ENCODE measurements at places on chromosomes 12 and 14.

DNA sequence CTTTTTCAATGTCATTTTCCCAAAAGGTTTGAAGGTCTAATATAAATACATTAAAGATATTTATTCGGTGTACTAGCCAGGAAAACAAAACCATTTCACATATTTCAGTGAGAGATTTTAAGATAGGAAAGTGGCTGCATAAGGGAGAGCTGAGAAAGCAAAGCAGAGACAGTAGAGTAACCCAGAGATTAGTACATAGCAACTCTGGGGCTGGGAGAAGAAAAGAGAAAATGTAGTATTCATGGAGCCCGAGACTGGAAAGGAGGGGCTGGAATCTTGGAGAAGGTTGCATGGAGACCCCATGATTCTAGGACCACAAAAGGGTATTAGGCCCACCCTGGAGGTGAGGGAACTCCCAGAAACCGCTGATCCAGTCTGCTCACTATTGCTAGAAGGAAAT lies 236.9 kb downstream of the PAWR start:
- DNase-seq: no peak

DNA sequence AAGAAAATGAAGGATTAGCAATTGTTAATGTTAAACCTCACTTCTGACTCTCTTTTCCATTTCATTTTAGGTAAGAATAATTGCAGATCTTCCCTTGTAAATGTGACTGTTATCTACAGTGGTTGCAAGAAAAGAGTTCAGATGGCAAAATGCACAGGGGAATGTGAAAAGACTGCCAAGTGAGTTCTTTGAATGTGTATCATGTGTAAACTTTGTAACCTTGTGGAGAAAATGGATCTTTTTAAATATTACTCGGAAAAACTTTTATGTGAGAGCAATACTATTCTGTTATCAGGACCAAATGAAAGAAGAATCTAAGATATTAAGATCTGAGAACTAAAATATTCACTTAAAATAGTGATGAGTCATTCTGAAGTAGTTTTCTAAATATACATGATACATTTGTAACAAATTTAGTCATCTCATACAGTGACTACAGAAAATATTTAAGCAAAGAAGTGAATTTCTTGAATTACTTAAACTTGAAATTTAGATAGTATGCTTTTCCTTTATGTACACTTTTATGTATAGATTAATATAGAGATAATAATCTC lies 122.5 kb upstream of the CNTN1 start:
- no peak for DNase-seq

GRCh38 chr12:105267711-105268110 lies 31.7 kb upstream of the APPL2 start:
- DNase-seq: no peak

GRCh38 chr14:105142651-105143450 lies 25.7 kb downstream of the JAG2 start:
- no peak for DNase-seq

DNA sequence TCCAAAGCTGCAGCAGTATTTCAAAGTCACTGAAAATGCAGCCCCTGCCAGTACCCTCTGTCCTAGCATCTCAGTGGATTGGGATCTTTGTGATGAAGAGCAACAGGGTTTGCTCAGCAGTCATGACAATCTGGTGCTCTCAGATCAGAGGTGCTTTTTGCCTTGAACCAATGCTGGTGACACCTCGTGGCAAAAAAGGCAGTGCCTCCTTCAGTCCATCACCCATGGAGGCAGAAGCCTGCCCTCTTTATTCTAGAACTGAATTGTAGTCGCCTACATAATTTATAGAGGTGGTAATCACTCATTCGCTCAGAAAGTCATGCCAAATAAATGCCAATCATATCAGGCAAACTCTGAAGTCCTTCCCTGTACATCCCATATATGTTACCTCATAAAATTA lies 126.0 kb upstream of the VRK1 start:
- DNase-seq: no peak

DNA sequence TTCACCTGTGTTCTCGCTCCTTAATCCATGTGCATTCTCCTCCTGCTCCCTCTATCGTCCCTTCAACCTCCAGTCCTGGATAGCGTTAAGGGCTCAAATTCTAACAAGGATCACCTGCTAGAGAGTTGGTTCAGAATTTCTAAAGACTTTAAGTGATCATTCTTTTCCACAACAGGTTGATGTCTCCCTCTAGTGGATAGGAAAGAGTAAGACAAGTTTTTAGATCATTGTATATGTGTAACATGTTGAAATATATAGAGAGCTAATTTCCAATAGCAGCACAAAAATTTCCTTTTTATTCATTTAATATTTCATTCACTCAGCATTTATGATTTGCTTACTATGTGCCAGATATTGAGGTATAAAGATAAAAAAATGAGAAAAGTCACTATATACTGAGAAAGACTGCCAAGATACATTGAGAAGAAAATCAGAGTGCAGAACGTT lies 9.3 kb upstream of the ESR2 start:
- DNase-seq: peak; percentile 8

DNA sequence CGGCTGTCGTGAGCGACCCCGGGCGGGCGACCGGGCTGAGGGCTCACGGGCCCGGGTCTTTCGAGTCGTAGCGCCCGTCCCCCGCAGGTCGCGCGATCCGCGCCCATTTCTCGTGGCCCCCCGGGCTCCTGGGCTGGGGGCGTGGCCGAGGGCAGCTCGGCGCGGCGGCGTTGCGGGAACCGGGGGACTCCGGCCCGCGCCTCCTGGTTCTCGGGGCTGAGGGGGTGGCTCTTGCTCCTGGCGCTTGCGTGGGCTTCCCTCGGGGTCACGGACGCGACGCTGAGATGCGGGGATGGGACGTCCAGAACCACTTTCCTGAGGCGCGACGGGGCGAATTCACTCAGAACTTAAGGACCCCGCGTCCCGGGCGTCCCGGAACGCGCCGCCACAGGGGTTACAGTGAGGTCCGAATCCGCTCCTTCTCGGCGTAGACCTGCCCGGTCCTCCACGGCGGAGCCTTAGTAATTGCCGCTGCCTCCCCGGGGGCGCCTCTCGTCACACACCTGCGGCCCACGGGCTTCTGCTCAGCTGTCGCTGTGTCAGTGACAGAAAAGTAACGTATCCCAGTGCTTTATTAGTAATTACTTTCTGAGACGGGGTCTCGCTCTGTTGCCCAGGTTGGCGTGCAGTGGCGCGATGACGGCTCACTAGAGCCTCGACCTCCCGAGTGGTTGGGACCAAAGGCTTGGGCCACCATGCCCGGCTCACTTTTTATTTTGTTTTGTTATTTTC lies 606 bp downstream of the EP400 start:
- no peak for DNase-seq

DNA sequence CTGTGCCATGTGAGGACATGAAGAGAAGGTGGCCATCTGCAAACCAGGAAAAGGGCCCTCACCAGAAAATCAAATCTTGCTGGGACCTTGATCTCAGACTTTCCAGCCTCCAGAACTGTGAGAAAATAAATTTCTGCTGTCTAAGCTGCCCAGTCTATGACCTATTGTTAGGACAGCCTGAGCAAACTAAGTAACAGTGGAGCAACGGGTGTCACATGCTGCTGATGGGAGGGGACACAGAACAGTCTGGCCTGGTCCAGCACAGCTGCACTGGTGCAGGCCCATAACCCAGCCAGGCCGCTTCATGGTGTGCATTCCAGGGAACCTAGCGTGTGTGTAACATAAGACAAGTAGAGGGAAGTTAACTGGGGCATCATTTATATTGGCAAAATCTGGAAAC lies 42.1 kb downstream of the GRIP1 start:
- DNase-seq: peak; percentile 25

GRCh38 chr14:73223049-73223448 lies 14.3 kb upstream of the PAPLN start:
- no peak for DNase-seq

- DNase-seq: peak; percentile 19
Observed at GRCh38 chr12:108313606-108314351, 25.3 kb downstream of the CMKLR1 start.

DNA sequence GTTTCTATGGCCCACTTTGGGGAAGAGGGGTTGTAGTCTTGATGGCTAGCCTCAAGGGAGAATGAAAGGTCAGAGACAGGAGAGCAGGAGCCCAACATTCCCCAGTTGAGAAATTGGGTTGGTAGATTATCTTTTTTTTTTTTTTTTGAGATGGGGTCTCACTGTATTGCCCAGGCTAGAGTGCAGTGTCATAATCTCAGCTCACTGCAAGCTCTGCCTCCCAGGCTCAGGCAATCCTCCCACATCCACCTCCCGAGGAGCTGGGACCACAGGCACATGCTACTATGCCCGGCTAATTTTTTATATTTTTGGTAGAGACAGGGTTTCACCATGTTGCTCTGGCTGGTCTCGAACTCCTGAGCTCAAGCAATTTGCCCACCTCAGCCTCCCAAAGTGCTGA lies 34.9 kb downstream of the BCAT1 start:
- DNase-seq: no peak

DNA sequence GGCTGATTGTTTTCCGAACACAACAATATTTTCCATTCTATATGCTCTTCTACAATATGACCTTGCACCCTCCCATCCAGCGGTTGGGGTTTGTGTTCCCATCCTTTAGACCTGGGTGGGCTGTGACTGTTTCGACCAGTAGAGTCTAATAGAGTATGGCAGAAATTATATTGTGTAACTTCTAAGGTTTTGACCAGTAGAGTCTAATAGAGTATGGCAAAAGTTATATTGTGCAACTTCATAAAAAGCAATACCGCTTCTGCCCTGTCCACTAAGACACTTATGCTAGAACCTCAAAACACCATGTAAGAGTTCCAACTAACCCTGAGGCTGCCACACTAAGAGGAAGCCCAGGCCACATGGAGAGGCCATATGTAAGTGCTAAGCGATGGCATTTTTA lies 719.7 kb upstream of the TBX3 start:
- no peak for DNase-seq

- no peak for DNase-seq
Observed at GRCh38 chr12:111868676-111869588, 26.9 kb downstream of the MAPKAPK5 start.

DNA sequence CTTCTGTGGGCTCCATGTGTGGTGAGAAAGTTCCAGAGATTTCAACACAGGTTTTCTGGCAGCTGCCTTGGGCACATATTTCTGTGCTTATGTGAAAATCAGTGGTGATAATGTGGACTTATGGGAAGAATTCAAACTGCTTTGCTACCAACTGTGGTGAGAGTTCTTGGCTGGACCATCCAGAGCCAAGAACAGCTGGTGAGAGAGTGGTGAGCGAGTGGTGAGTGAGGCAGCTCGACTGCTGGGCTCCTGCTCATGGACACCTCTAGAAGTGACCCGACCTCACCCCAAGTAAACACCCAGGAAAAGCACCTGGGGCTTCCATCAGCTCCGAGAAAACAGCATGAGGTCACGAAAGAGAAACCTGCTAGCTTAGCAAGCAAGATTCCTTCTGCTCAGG lies 106.4 kb downstream of the PIWIL1 start:
- DNase-seq: no peak

DNA sequence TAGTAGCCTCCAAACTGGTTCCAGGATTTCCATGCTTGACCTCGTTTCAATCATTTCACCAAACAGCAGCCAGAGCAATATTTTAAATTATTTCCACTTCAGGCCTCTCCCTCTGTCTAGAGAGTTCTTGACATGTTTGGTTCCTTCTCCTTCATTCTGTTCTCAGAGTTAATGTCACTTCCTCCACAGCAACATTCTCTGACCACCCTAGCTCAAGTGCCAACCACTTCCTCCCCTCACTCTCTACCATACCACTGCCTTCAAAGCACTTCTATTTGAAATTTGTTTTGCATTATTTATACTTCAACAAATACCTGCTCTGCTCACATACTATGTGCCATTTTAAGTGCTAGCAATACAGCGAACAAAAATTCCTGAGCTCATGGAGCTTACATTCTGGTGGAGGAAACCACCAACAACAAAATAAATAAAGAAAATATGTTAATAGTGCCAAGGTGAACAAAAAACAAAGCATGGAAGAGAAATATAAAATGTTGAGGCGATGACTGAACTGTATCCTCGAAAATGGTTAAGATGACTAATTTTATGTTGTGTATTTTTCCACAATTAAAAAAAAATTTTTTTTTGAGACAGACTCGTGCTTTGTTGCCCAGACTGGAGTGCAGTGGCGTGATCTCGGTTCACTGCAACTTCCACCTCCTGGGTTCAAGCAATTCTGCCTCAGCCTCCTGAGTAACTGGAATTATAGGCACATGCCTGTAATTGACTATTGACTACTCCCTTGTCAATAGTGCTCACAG lies 17.3 kb downstream of the BAZ1A start:
- no peak for DNase-seq

DNA sequence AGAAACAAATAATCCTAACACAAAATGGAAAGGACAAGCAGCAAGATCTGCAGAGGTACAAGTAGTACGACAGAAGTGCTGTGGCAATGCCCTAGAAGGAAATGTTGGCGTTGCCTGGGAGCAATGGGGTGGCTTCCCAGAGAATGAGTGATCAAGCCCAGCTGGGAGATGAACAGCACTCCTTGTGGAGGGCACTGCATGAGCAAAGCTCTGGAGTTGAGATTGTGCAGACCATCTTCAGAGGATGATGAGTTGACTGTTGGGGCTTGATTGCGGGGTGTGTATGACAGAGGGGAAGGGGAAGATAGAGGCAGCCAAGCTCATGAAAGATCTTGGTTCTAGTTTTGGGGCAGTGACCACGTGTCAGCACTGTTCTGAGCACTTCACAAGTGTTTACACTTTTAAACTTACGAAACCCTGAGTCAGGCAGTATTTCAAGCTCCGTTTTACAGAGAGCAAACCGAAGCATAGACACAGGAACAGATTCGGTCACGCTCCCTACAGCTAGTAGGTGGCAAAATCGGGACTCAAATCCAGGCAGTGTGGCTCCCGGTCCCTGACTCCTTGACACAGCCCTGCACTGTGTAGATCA lies 127.2 kb upstream of the LHX5 start:
- no peak for DNase-seq

GRCh38 chr14:51087031-51087441 lies 7.9 kb downstream of the TRIM9 start:
- no peak for DNase-seq

DNA sequence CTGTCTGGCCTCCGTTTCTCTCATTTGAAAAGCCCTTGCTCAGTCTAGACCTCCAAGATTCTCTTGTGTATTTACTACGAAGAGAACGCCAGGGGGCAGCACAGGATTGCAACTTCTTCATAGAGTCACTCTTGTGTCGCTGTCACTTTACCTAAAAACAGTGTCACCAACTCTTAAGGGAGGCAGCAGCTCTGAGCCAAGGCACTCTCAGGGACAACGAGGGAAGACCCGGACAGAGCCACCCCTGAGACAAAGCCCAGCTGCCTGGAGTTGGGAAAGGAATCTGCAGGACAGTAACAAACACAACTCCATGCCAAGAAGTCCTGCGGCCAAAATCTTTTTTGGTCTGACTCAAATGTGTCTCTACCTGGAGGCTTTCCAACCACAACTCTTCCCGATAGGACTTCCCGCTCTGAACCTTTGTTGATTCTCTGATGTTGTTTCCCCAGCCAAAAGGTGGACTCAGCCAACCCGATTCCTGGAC lies 9.6 kb upstream of the RPAP3 start:
- DNase-seq: peak; percentile 62

- DNase-seq: no peak
Observed at GRCh38 chr12:592024-592505, 71.2 kb downstream of the NINJ2 start.

DNA sequence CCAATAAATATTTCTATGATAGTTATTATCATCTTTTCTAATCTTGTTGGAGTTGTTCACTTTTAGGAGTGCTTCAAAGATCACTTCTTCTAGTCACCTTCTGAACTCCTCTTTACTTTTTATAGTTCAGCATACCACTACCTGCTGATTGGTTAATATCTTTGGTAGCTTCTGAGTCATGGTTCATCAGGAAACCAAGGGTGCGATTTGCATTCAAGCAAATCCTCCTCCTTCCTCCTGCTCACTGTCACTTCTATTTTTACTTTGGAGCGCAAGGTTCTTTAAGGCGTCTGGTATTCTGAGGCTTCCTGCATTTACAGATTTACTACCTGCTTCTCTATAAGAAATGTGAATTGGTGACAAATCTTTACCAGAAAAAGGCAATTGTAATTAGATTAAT lies 24.0 kb downstream of the SYT1 start:
- DNase-seq: no peak
